ENCODE measurements at places on chromosomes 3 and 15. TPM values are rescaled to one million over a fixed set of nuclear protein-coding genes. Genes with fewer than 3 reads are reported as not detected.

Gene AEN
- total RNA-seq = 33.0 TPM

Gene COL8A1
- 1.1 TPM for total RNA-seq

Gene CCDC13
- total RNA-seq = 0.90 TPM

Gene IL17RB
- total RNA-seq = 1.4 TPM

Gene OXSR1
- 42.6 TPM for total RNA-seq

Gene GPR62
- total RNA-seq = 0.36 TPM

Gene GP9
- total RNA-seq = not detected

Gene LRRC31
- not detected for total RNA-seq

Gene FGF7
- 5.7 TPM for total RNA-seq

Gene GLDN
- 0.49 TPM for total RNA-seq

Gene PLD1
- 29.1 TPM for total RNA-seq

Gene FRMD5
- 2.3 TPM for total RNA-seq

Gene RGMA
- 24.3 TPM for total RNA-seq

All from mesothelial cell of epicardium (in vitro differentiated cells).